ENCODE measurements at places on chromosomes 12 and 14.

DNA sequence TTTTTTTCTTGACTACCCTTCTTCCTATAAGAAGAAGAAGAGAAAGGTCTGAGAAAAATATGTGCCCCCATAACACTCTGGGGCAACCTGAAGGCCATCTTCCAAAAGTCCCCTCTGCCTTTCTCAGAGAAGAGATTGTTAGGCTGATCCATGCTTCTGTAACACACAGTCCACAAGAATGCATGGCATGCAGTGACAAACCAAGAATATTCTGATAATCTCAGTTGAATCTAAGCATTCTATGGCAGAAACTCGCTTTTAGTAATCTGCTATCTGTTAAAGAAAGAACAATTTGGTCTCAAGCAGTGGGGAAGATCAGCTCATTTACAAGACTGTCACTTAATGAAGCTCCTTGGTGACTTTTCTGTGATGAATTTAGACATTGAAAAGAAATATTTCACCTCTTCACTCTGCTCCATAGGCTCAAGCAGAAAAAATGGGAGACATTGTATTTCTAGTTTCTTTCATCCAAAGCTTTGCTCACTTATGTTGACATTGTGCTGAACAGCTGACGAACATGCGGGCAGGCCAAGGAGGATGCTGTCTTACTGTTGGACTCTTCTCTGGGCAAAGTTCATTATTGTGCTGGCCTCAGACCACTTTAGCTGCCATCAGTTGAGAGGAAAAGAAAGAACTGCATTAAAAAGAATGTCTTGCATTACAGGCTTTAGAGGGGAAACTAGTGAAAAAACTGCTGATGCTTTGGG, 957.1 kb downstream of the DIO2 start:
- no peak for DNase-seq

GRCh38 chr12:89414322-89414721, 62.0 kb upstream of the DUSP6 start:
- DNase-seq: no peak

- no peak for DNase-seq
Measured at GRCh38 chr12:67659292-67659691, 10.7 kb downstream of the DYRK2 start.

DNA sequence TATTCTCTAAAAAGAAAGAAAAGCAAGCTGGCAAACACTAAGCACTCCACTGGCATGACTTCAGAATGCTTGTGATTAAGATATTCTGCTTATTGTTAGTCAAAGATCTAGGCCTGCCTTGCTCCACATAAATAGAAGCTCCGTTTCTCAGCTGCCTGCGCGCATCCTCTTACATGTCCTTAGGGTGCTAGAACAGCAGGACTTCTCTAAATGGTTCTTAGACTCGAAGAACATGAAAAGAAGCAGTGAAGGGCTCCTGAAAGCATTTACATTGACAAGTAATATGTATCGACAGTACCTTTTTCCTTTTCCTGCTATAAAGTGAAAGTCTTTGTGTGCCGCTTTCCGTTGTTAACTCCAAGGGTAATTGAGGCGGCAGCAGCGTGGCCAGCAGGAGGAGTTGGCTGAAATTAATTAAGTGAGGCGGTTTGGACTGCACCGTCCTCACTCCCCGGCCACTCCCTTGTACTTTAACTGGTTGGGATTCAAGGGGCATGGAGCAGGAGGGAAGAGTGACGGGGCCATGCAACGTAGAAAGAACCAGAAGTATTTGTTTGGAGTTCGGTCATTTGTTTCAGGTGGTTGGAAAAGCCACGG, 34.2 kb upstream of the OTX2 start:
- DNase-seq: no peak

- DNase-seq: no peak
Measured at GRCh38 chr12:106598003-106598402, 15.2 kb downstream of the RFX4 start.

GRCh38 chr14:55336162-55336561, 64.9 kb downstream of the FBXO34 start:
- DNase-seq: no peak

GRCh38 chr14:78902010-78902623, 731.9 kb downstream of the NRXN3 start:
- no peak for DNase-seq

- no peak for DNase-seq
Measured at GRCh38 chr12:42828836-42829235, 239.3 kb upstream of the PRICKLE1 start.

- DNase-seq: no peak
Measured at GRCh38 chr12:54680374-54680773, 32.2 kb upstream of the DCD start.

DNA sequence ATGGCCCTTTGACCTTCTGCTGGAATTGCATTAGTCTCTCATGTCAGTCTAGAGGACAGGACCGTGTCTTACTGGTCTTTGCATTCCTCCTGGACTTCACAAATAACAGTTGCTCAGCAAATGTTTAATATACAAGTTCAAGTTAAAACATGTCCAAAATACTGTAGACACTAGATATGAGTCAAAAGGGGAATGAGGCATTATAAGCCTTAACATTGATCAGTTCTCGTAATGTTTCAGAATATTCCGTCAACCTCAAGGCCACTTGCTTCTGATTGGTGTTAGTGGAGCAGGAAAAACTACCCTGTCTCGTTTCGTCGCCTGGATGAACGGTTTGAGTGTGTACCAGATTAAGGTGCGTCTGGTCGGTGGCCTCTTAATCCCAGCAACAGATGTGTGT, 59.9 kb downstream of the HSP90AA1 start:
- no peak for DNase-seq

- DNase-seq: no peak
Measured at GRCh38 chr12:132600048-132601032, 10.0 kb downstream of the LRCOL1 start.

DNA sequence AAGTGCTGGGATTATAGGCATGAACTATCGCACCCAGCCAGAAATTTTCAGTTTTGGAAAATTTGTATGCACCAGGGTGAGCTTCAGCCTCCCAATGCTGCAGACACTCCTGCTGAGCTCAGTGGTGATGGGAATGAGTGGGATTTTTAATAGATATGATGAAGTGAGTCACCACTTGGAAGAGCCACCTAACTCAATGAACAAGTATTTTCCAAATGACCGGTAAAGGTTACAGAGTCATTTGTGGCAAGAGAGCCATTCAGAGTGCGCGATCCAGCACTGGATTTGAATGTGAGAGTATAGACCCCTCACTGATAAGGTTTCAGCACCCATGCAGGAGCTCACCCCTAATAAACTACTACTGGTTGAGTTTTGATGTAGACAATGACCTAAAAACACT, 100.7 kb downstream of the PPP2R5C start:
- DNase-seq: no peak

- no peak for DNase-seq
Measured at GRCh38 chr12:90987101-90987500, 17.7 kb downstream of the EPYC start.

- DNase-seq: no peak
Measured at GRCh38 chr12:23169696-23170013, 544.7 kb downstream of the ETNK1 start.

DNA sequence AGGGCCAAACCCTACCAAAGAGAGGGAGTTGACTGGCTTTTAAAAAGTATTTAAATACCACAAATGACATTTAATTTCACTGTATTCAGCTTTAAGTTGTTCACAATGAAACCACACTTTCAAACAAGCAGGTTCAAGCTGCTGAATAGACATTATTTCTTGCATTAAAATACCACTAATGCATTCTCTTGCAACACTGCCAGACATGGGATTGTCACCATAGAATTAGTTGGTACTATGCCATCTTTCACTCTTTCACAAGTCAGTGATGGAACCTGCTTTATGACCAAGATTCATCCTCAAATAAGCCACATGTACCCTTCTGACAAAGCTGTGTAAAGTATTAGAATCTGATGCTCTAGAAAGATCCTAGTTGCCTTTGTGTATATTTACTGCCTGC, 239.4 kb downstream of the PAWR start:
- no peak for DNase-seq

GRCh38 chr12:108309674-108310312, 29.3 kb downstream of the CMKLR1 start:
- DNase-seq: no peak

- peak; percentile 53 for DNase-seq
Measured at GRCh38 chr12:51868821-51869495, 18.9 kb upstream of the ANKRD33 start.

DNA sequence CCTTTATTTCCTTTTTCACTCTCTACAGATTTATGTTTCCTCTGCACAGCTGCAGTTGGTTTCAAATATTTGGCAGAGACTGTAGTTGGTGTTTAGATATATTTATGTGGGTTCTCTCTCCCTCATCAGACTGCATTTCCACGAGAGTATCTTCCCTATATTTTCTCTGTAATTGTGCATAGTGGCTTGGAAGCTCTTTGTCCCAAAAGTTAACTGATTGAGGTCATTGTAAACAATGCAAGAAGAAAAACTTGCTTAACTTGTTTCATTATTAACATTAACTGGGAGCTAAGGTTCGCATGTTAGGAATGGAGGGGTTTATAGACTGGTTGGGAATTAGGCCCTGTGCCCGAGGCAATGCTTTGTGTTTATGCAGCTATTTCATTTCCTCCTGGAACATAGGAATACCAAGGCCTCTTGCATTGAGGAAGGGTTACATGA, 216.9 kb upstream of the HMGA2 start:
- DNase-seq: no peak

GRCh38 chr14:101181446-101182313, 278.2 kb upstream of the RTL1 start:
- no peak for DNase-seq

- no peak for DNase-seq
Measured at GRCh38 chr14:60944204-60944603, 36.7 kb downstream of the TRMT5 start.

DNA sequence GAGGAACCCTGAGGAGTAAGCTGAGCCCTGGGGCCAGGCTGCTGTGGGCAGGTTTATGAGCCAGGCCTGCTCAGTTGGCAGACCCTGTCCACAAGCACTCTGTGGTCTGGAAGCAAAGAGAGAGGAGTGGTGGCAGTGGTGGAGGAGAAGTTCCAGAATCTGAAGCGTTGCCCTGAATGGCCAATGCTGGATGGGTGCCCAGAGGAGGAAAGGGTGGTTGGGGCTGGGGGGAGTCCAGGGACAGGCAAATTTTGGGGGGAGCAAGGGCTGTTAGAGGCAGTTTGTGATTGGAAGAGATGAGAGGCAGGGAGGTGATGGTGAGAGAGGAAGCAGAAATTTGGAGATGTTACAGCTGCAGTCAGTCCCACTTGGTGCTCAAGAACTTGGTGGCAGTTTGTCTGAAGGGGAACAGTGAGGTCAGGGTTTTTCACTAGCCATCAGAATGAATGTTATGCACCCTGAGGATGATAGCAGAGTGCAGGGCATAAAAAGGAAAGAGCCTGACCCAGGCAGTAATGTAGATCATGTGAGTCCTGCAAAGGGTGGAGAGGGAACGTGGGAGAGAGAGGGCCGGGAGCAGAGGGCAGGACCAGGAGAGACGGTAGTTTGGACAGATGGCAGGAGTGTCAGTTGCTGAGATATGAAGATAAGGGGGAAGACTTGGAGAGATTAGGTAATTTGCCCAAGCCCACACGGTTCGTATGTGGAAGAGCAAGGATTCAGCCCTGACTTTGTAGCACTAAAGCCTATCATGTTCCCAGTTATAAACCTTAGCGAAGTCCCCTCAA, 51.2 kb downstream of the GALNT8 start:
- DNase-seq: no peak

DNA sequence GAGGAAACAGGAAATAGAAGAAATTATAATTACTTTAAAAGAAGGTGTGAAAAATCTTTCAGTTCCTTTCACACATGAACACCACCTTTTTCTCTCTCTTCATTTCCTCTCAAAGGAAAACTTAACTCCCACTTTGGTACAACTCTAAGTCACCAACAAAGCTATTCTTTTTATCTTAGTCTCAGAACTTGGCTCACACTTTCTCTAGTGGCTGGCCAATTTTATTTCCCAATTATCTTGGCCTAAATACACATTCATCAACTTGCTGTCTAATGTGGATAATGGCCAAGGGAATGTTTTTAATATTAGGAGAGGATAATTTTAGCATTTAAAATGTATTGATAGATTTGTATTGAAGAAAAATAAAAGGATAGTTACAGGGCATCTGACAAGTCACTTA, 64.5 kb upstream of the NAV3 start:
- DNase-seq: no peak

DNA sequence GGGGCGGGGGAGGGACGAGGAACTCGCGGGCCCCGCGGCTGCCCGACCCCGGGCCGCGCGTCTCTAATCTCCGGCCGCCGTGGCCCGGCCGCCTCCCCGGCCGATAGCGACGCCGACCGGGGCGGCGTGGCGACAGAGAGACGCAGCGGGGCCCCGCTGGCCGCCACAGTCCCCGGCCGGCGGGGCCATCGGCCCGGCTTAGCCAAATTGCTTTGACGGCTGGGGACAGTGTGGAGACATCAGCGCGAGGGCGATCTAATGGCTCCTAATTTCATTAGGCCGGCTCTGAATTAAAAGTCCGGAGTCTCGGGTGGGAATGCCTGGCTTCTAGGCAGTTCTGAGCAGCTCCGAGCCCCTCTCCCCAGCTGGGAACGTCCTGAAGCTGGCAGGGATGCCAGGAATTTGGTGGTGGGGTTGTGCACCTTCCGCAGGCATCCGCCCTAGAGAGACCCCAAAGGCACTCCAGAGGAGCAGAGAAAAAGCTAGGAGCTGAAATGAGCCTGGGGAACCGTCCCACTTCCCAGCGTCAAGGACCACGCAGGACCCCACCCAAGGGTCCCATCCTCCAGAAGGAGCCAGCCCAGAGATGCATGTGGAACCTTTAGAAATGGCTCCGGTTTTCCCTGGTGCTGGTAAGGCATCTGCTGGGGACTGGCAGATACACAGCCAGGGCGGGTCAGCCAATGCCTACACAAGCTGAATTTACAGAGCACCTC, 9.6 kb downstream of the TBX5 start:
- no peak for DNase-seq

- no peak for DNase-seq
Measured at GRCh38 chr14:57375156-57375555, 15.2 kb upstream of the NAA30 start.

GRCh38 chr14:51323492-51323891, 83.4 kb downstream of the TMX1 start:
- no peak for DNase-seq

DNA sequence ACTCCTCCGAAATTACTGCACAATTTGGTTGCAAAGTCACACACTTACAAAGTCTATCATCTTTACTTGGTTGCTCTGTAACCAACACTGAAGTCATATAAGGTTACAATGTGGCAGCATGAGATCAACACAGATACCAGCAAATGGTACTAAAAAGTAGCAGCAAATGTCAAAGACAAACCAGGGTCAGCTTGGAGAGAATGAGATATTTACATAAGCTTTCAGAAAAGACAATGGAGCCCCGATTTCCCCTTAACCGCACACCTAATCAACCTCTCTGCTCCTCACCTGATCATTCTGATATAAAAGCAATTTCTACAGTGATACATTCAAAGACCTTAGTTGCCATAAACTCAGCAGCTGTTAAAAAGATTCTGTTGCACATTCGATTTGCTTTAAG, 76.4 kb upstream of the FOXN3 start:
- DNase-seq: no peak
